ENCODE measurements at places on chromosomes 2 and 18.

DNA sequence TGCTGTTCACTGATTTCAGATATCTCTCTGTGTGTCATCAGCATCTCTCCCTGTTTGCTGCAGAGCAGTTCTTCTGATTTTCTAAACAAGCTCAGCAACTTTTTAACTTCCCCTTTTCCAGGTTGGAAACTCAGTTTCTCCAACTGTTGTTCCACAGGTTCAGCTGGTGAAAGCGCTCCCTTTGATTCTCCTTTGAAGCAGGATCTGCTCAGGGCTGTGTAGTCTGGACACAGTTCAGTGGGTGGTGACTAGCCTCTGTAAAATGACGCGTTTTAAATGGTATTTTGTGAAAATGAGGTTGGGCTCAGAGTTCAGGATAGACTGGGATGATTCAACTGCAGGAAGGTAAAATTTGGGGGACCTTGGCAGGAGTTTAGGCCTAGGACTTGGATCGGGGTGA is 106.3 kb downstream of the TRIM43 start:
- H3K36me3 ChIP-seq, result no peaks in the 10 kb centered on the region
- H3K27ac ChIP-seq, result no peak overlapping the region
- H3K4me1 ChIP-seq, result no peaks in the 10 kb centered on the region

DNA sequence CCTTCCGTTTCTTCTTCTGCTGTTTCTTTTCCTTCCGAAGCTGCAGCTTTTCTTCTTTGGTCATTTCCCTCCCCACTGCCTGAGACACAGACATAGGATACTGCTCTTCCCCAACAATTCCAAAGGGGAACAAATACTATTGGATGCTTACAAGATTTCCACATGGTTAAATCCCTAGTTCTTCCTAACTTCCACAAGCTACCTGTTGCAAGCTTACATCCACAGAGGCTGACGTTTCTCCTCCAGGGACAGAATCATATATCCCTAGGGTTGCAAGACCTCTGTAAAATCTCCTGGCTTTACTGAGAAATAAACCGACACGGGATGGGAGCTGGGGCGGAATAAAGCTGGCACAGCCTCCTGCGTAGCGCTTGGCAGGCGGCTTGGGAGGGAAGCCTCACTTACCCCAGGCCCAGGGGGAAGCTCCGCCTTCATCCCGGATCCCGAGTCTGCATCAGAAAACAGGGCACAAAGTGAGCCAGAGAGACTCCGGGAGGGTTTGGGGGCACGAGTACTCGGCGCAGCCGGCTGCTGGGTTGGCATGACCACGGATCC is 590 bp downstream of the EIF2B4 start:
- H3K4me1 ChIP-seq, result peaks cover 46% of the 10 kb centered on the region
- no peak for DNase-seq
- peak overlapping the region; percentile 72 for H3K27ac ChIP-seq
- H3K27me3 ChIP-seq, result no peaks in the 10 kb centered on the region
- peaks cover 58% of the 10 kb centered on the region for H3K36me3 ChIP-seq

DNA sequence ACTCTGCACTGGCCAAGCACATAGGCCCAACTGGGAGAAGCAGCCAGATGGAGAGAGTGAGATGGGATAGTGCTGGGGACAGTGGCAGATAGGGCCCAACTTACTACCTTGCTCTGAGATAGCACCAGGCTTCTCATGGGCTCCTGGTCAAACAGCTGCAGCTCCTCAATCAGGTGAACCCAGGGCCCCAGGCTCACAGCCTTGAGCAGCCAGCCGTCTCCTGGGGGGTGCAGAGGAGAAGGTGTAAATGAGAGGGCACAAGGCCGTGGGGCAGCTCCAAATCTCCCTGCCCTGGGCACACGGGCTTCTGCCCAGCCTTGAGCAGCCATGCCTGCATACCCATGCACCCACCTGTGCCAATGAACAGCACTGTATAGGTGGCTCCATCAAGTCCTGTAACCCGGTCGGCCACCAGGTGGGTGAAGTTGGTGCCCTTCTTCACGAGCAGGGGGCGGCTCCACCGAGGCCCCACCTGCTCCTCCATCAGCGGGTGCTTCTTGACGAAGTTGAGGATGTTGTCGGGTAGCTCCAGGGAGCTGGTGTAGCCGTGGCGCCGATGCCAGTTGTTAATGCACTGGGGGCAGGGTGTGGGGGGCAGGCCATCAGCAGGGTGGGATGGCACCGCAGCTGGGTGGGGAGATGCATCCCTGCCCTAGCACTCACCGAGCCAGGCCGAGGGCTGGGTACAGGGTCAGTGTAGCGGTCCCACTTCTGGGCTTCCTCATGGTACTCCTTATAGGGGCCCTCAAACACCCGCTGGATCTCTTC is 5.9 kb upstream of the ANKRD39 start:
- H3K4me1 ChIP-seq, result peaks cover 56% of the 10 kb centered on the region
- DNase-seq, result no peak

- H3K36me3 ChIP-seq, result no peaks in the 10 kb centered on the region
- no peak for DNase-seq
- H3K27me3 ChIP-seq, result no peaks in the 10 kb centered on the region
These were observed 40.1 kb downstream of the EPB41L3 start for GRCh38 chr18:5503740-5504139.

DNA sequence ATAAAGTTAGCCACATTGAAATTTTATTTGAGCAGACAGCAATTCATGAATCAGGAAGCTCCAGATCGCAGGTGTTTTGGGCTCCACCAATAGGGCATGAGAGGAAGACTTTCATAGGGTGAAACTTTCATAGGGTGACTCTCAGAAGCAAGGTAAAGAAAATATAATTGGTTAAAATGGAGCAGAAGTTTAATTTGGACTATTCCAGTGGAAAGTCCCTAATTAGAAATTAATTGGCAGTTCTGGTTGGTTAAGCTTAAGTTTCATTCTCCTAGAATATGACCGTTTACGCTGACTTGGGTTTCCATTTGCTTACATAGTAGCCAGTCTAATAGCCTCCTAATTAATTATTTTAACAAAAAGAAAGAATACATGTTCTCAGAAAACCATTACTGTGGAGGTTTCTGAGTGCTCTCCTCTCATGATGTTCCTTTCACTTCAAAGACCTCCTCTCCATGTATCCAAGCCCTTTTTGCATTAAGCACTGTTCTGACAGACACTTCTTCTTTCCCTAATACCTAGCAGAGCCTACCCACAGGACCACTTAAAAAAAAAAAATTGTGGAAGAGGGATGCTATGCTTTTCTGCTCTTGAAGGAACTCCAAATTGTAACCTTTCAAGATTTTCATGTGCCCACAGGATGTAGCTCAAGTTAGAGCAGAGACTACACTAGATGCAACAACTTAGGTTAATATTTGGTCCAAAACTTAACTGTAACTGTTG is 99.1 kb downstream of the MREG start:
- no peak for DNase-seq
- no peak overlapping the region for H3K27ac ChIP-seq
- H3K4me3 ChIP-seq, result no peak overlapping the region
- no peaks in the 10 kb centered on the region for H3K36me3 ChIP-seq

DNA sequence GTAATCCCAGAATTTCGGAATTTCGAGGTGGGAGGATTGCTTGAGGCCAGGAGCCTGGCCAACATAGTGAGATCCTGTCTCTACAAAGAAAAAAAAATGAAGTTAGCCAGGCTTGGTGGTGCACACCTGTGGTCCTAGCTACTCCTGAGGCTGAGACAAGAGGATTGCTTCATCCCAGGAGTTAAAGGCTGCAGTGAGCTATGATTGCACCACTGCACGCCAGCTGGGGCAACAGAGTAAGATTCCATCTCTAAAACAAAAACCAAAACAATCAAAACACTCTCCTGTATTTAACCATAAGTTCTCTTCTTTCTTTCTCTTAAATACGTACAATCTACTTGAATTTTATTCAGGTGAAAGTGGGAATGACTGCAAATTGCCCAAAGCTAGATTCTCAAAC is 33.8 kb upstream of the NEDD4L start:
- H3K27ac ChIP-seq, result no peak overlapping the region
- H3K36me3 ChIP-seq, result no peaks in the 10 kb centered on the region
- peaks cover 2% of the 10 kb centered on the region for H3K27me3 ChIP-seq
- H3K4me1 ChIP-seq, result no peaks in the 10 kb centered on the region

GRCh38 chr2:138962686-138963085 is 182.5 kb upstream of the NXPH2 start:
- H3K4me1 ChIP-seq, result no peaks in the 10 kb centered on the region
- H3K27me3 ChIP-seq, result no peaks in the 10 kb centered on the region
- no peaks in the 10 kb centered on the region for H3K36me3 ChIP-seq
- no peak overlapping the region for H3K27ac ChIP-seq
- H3K4me3 ChIP-seq, result no peak overlapping the region
- DNase-seq, result no peak

- H3K4me1 ChIP-seq, result no peaks in the 10 kb centered on the region
- no peaks in the 10 kb centered on the region for H3K27me3 ChIP-seq
- H3K27ac ChIP-seq, result no peak overlapping the region
- no peak for DNase-seq
These were observed 72.5 kb downstream of the RTTN start for GRCh38 chr18:70132999-70133398.

DNA sequence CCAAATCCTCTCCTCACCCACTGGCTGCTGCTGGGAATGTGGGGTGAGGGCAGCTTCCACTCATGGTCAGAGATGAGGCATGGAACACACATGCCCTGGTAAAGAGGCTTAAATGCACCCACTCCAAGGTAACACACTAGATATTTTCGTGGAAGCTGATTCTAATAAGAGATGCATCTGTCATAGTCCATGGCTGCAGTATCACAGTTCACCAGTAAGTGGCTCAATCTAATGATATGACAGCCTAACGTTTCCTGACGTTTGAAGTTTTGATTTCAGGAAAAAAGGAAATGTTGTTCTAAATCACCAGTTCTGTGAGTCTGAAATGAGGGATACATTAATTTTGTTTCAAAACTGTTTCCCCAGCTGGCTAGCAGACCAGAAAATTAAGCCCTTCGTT is 38.2 kb downstream of the LCT start:
- H3K27ac ChIP-seq, result no peak overlapping the region
- no peak overlapping the region for H3K4me3 ChIP-seq
- no peak for DNase-seq

GRCh38 chr2:37224063-37224462 is 7.3 kb downstream of the CEBPZ start:
- no peaks in the 10 kb centered on the region for H3K27me3 ChIP-seq
- no peak for DNase-seq
- H3K27ac ChIP-seq, result no peak overlapping the region
- H3K36me3 ChIP-seq, result peaks cover 69% of the 10 kb centered on the region

GRCh38 chr2:230176996-230177395 is 42.8 kb downstream of the SP110 start:
- no peak for DNase-seq
- peaks cover 99% of the 10 kb centered on the region for H3K36me3 ChIP-seq
- no peak overlapping the region for H3K27ac ChIP-seq
- no peak overlapping the region for H3K4me3 ChIP-seq
- H3K4me1 ChIP-seq, result no peaks in the 10 kb centered on the region
- H3K27me3 ChIP-seq, result no peaks in the 10 kb centered on the region

DNA sequence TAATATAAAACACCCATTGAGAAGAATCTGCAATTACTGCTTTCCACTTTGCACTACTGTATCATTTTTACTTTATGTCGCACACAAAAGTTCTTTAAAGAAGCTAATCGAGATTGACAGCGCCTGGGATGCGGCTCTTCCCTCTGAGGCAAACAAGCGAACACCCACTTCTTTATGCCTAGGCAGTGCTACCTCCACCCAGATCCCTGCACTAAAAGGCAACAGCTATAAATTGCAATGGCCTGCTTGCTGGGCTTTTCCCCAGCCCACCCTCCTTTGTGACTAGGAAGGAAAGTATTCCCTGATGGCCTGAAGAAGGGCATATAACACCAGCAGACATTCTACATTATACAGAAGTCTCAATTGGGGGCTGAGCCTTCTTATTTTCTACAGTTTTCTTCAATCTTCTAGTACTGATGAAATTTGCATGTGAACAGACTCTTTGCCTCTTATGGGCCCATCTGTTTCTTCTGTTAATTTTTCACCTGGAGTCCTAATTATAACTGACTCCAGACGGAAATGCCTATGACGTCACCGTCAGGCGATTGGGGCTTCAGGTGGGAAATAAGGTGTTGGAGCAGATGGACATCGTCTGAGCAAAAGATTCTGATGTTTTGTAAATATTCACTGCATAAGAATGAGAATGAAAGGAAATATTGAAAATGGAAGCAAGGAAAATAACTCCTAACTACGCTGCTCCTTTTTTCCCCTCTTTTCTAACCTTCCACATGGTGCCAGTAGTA is 138.9 kb upstream of the DCC start:
- no peak overlapping the region for H3K4me3 ChIP-seq
- H3K4me1 ChIP-seq, result no peaks in the 10 kb centered on the region
- no peaks in the 10 kb centered on the region for H3K27me3 ChIP-seq

- H3K36me3 ChIP-seq, result no peaks in the 10 kb centered on the region
- H3K27me3 ChIP-seq, result no peaks in the 10 kb centered on the region
- no peaks in the 10 kb centered on the region for H3K4me1 ChIP-seq
- H3K27ac ChIP-seq, result no peak overlapping the region
- no peak overlapping the region for H3K4me3 ChIP-seq
These were observed 78.8 kb downstream of the SLC8A1 start for GRCh38 chr2:40373111-40373510.

DNA sequence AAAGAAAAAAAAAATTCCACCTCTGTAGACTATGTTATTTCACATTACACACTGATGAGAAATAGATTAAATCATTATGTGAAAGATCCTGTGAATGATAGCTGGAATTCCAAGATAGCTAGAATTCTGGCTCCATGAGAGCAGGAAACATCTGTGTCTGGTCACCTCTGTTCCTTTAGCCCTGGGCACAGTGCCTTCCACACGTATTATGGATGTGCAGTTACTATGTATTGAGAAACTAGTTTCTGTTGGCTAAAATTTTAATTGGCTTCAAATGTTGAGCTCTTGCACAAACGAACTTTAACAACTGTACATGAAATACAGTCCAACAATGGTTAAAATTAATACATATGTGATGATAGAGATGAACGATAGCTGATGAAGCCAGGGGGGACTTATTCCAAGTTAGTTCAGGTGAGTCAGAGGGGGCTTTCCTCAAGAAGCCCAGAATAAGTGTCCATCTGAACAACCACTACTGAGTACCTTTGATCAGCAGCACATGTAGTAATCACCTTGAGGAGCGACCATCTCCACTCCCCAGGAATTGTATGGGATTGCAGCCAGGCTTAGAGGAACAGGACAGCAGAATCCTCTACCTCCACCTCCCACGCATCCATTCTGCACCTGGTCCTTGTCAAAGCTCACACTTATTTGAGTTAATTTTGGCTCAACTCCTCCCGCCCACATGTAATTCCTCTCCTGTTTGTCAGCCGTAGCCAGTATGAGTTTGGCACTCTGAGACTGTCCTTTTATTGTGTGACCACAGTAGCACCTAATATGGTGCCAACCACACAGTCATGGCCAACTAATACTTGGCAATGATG is 68.6 kb downstream of the NABP1 start:
- H3K4me3 ChIP-seq, result no peak overlapping the region
- H3K4me1 ChIP-seq, result no peaks in the 10 kb centered on the region
- DNase-seq, result no peak

GRCh38 chr2:148350199-148350598 is 294.4 kb upstream of the EPC2 start:
- no peaks in the 10 kb centered on the region for H3K4me1 ChIP-seq
- DNase-seq, result no peak
- no peaks in the 10 kb centered on the region for H3K36me3 ChIP-seq
- H3K27ac ChIP-seq, result no peak overlapping the region

GRCh38 chr18:57845605-57846074 is 42.5 kb upstream of the ATP8B1 start:
- H3K36me3 ChIP-seq, result no peaks in the 10 kb centered on the region
- H3K27ac ChIP-seq, result no peak overlapping the region
- H3K27me3 ChIP-seq, result no peaks in the 10 kb centered on the region
- no peaks in the 10 kb centered on the region for H3K4me1 ChIP-seq

GRCh38 chr18:49486134-49486533 is 900 bp downstream of the C18orf32 start:
- H3K4me1 ChIP-seq, result peaks cover 42% of the 10 kb centered on the region
- peak overlapping the region; percentile 89 for H3K4me3 ChIP-seq
- no peaks in the 10 kb centered on the region for H3K27me3 ChIP-seq
- peaks cover 60% of the 10 kb centered on the region for H3K36me3 ChIP-seq
